Psoas muscle (tissue), 8 donors: ENCODE measurements at places on chromosomes 2 and 18.

GRCh38 chr2:168039881-168040280 lies 207.5 kb downstream of the STK39 start:
- no peak for DNase-seq

- DNase-seq = no peak
Measured at GRCh38 chr2:118613737-118614136, 233.7 kb downstream of the EN1 start.

GRCh38 chr2:88099798-88100488 lies 27.9 kb downstream of the FABP1 start:
- peak; percentile 75 for DNase-seq

GRCh38 chr2:144233317-144233716 lies 286.6 kb downstream of the ZEB2 start:
- no peak for DNase-seq

- DNase-seq = no peak
Measured at GRCh38 chr2:8479298-8479697, 202.6 kb upstream of the ID2 start.

- no peak for DNase-seq
Measured at GRCh38 chr2:188570370-188570769, 278.7 kb downstream of the GULP1 start.
